ENCODE measurements at places on chromosomes 16 and 17. TPM values are rescaled to one million over a fixed set of nuclear protein-coding genes. Genes with fewer than 3 reads are reported as not detected.
A peak's percentile ranks its signal among the peaks of the same experiment; 100 is the strongest.

GRCh38 chr16:84513123-84513522 is 8.7 kb upstream of the MEAK7 start:
- DNase-seq, result no peak

The MT1H gene
- 949 TPM for total RNA-seq

- DNase-seq, result no peak
These were observed 270.0 kb downstream of the SLC39A11 start for GRCh38 chr17:72822358-72823023.

DNA sequence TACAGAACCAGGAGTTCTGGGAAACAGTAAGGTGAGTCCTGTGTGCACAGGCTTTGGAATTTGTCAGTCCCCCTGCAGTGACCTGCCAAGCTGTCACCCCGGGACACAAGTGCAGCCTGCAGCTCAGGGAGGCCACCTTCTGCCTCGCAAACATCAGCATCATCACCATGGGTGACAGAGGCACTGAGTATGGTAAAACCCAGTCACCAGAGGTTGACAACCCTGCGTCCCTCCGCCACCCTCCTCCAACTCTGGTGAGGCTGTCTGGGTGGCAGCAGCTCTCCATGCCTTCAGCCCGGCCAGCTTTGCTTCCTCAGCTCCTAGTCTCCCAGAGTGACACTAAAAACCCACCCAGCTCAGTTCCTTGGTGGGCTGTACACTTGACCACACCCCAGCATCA is 221.0 kb downstream of the CPPED1 start:
- peak; percentile 27 for DNase-seq

The SLC5A11 gene
- total RNA-seq, result 1.1 TPM

- no peak for DNase-seq
These were observed 24.6 kb downstream of the CACNG1 start for GRCh38 chr17:67068999-67069398.

GRCh38 chr16:50888486-50889261 is 146.8 kb downstream of the CYLD start:
- no peak for DNase-seq

The TMEM114 gene
- total RNA-seq, result not detected

GRCh38 chr17:80845069-80845862 is 146.4 kb upstream of the CHMP6 start:
- DNase-seq, result no peak

GRCh38 chr16:84314373-84314772 is 19.7 kb downstream of the WFDC1 start:
- no peak for DNase-seq

DNA sequence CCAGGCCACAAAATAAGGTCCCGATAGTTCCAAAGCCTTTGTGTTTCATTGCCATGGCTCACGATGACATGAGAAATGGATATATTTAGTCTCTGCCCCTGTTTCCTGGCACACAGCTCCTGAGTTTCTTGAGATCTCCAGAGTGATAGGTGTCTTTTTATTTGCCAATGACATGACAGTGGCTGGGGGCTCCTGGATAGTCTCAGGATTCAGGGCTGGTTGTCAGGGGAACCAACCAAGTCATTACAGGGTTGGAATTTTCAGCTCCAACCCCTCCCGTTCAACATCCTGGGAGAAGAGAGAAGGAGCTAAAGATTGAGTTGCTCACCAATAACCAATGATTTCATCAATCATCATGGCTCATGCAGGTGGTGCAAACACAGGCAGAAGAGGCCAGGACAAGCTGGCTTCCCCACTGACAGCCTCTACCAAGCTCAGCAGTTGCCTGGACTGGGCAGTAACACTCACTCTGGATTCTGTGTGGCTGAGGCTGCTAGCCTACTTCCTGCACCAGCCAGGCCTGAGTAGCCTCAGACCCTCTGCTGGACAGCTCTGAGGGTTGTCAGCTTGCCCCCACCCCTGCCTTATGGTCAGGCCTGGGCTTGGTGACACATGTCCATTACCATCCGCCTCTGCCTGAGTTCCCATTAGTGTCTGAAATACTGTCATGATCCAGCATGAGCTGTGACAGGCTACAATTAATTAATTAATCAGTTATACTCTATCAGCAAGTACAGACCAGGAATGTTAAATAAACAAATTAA is 534.4 kb upstream of the CDH5 start:
- no peak for DNase-seq

- DNase-seq, result no peak
These were observed 13.2 kb downstream of the CA7 start for GRCh38 chr16:66857437-66857836.

GRCh38 chr16:23754594-23755483 is at the start of gene CHP2:
CHP2 (plus strand) TSS chr16:23755026; CDS start chr16:23755050, 24 bp downstream.
- no peak for DNase-seq

GRCh38 chr17:69608808-69609472 is 194.4 kb downstream of the MAP2K6 start:
- no peak for DNase-seq

- no peak for DNase-seq
These were observed 13.5 kb upstream of the DYNLRB2 start for GRCh38 chr16:80527297-80527696.

DNA sequence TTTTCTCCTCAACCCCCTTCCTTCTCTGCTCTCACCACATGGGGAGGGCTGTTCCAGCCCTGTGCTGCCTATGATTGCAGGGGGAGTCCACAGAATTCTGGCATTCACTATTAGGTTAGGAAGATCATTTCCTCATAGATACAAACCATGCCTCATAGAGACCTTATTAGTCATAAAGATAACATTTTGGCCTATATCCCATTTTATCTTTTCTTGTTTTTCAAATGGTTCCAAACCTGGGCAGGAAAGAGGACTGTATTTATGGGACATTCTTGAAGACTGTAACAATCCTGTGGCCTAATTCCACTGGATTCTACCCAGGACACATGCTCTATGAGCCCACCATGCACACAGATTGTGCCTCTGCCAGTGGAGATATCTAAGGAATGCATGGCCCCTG is 51.7 kb downstream of the ASIC2 start:
- no peak for DNase-seq

- DNase-seq, result no peak
These were observed 569.9 kb downstream of the HS3ST4 start for GRCh38 chr16:26261621-26262020.

GRCh38 chr16:57536306-57537193 is at the start of gene CCDC102A:
CCDC102A (minus strand) TSS chr16:57536571; CDS start chr16:57529177, 7,394 bp downstream.
- DNase-seq, result no peak

DNA sequence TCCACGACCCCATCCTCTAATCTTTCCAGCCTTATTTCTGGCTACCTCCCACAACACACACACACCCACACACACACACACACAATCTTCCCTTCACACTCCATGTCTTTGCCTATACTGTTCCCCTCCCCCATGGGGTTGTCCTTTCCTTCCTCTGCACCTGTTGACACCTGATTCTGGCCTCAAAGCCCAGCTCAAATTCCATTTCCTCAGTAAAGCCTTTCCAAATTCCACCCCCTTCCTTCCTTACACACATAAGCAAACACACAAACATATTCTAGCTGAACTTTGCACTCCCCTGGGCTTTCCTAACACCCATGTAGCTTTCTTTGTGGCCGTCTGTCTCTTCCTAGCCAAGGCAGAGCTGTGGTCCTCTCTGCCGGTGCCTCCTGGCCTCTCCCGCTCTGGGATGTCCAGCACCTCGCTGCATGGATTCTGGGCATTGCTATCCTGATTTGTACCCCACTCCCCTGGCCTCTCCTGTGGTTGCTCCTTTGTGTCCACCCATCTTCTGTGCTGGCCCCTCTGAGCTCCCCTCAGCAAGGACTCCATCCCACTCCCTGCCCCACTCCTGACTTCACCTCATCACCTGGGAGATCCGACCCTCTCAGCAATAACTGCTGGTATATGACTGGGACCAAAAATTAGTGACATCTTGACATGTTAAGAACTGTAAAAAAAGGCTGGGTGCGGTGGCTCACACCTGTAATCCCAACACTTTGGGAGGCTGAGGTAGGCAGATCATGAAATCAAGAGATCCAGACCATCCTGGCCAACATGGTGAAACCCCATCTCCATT is 8.4 kb upstream of the SRCIN1 start:
- DNase-seq, result peak; percentile 77

The PEMT gene
- 180 TPM for total RNA-seq

DNA sequence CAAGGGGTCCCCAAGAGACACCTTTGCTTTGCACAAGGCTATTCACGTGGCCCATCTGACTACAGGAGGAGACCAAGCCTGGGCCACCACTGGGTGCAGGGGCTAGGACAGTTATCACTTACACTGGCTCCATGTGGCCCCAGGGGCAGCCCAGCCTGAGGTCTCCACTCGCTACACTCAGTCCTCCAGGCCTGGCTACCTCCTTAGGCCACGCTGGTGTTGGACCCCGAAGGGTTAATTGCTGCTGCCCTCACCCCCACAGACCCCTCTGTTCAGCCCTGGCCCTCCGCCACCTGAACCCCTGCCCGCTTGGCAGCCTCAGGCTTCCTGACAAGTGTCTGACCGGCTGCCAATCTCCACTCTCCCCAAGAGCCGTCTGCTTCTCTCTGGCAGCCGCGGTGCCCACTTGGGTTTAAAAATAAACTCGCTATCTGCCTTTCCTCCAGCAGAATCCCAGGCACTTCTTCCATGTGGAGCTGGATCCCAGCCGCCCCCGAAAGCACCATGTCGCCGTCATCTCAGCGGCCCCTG is 27.8 kb downstream of the ADAM11 start:
- no peak for DNase-seq

DNA sequence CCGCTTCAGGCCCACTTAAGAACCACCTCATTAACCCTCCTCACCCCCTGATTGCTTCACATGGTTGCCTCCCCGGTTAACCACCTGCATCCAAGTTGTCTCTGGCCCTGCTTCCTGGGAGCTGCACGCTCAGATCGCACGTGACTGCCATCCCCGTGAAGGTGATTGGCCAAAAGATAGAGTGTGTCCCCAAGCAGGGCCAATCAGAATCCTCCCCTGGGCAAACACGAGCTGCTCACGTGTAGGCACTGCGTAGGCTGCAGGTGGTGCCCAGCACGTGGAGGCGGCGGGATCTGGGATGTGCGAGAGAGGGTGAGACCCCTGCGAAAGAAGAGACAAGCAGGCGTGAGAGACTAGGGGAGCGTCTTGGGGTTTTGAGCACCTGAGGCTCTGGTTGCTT is 111.8 kb upstream of the CRHR1 start:
- DNase-seq, result no peak

The ARHGAP23 gene
- 3.3 TPM for total RNA-seq

DNA sequence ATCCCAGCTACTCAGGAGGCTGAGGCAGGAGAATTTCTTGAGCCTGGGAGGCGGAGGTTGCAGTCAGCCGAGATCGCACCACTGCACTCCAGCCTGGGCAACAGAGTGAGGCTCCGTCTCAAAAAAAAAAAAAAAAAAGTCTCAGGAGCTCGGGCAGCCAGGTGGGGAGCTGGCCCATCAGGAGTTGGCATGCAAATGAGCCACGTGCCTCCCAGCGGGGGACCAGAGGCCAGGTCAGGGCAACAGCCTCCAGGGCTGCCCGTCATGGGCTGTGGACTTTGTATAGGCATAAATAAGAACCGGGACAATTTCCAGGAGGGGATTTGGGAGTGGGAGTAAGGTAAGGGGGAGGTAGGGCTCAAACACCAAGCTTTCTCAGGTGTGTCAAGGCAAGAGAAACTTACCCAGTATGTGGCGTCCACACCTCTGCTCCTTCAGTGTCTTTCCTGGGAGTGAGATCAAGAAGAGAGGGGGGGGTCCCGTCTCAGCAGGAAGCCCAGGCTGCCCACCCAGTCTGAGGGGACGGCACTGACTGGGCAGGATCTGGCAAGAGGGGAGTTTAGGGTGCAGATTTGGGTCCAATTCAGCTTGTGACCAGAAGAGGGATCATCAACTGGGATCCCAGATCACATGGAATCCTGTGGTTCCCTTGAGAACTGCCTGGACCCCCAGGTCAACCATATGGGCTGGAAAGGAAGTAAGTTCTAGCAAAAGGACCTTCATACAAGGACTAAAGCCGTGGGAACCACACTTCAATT is 22.3 kb upstream of the G6PC1 start:
- DNase-seq, result peak; percentile 89

The ABCA5 gene
- total RNA-seq, result 48.7 TPM

GRCh38 chr17:2949469-2950044 is 113.8 kb downstream of the OR1D5 start:
- no peak for DNase-seq

The ANKRD40CL gene
- total RNA-seq, result not detected

DNA sequence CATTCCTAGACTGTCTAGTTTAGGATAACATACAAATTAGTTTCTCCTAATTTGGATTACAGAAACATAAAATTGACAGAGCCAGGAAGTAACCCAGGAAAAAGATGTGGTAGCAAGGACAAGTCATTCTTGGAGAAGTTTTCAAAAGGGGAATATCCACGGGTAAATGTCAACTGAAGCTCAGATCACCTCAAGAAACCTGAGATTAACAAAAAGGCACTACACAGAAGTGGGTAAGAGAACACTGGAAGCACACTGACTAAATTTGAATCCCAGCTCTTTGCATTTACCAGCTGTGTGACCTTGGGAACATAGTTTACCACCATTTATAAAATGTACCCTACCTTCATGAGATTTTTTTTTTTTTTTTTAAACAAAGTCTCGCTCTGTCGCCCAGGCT is 39.4 kb downstream of the TRAF4 start:
- no peak for DNase-seq

- no peak for DNase-seq
These were observed 26.4 kb upstream of the RMI2 start for GRCh38 chr16:11318817-11319216.

DNA sequence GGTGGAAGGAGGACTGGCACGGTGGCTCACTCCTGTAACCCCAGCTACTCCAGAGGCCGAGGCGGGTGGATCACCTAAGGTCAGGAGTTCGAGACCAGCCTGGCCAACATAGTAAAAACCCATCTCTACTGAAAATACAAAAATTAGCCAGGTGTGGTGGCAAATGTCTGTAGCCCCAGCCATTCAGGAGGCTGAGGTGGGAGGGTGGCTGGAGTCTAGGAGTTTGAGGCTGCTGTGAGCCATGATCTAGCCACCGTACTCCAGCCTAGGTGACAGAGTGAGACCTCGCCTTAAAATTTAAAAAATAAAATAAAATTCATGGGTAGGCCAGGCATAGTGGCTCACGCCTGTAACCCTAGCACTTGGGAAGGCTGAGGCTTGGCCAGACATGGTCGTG is 1.2 kb upstream of the RPH3AL start:
- no peak for DNase-seq

GRCh38 chr17:75501378-75502071 is 13.8 kb downstream of the CASKIN2 start:
- DNase-seq, result no peak

DNA sequence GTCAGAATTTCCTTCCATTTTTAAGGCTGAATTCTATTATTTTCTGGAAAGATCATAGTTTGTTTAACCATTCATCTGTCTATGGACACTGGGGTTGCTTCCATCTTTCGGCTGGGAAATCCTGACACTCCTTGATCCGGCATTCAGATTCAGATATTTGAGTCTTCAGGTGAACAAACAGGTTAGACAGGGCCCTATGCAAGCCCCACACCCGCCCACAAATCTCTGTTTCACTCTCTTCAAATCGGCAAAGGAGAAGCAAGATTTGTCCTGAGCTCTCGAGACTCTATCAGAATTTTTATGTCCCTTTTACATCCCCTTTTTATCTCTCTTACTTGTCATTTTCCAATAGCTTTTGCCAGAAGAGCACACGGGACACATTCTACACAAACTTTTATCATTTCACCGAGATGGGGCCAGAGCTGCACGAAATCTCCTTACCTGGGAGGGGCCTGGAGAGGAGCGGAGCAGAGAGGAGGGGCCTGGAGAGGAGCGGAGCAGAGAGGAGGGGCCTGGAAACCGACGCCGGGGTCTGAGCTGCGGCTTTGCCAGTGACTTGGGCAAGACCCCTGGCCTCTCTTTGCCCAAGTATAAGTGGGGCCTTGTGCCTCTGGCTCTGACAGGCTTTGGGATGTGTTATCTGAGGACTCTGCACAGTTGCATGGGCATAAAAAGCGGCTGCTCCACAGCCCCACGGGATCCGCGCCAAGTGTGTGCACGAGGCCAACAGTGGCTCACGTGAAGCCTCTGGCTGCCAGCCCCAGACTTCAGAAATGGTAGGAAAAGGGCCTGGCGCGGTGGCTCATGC is 54.3 kb upstream of the RBFOX3 start:
- DNase-seq, result peak; percentile 87
